ENCODE measurements at places on chromosomes 4 and X.

- DNase-seq: no peak
Observed at GRCh38 chr4:107989162-107989536, 540 bp upstream of the HADH start.

DNA sequence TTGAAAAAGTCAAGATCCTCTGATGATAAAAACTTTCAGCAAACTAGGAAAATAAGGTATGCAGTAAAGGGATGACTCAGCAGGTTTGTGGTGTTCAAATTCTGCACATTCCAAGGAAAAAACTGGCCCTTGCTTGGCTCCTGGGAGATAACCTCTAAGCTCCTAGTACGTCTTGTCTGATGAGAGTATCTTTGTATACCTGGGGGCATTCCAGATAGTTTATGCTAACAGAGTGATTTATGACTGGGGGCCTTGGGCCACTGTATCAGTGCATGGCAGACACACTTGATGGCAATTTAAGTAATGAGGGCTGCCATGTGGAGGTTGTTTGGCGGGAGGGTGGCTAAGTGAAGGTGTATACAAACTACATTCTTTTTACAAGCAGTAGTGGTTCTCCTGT is 56.9 kb downstream of the NSG1 start:
- no peak for DNase-seq

DNA sequence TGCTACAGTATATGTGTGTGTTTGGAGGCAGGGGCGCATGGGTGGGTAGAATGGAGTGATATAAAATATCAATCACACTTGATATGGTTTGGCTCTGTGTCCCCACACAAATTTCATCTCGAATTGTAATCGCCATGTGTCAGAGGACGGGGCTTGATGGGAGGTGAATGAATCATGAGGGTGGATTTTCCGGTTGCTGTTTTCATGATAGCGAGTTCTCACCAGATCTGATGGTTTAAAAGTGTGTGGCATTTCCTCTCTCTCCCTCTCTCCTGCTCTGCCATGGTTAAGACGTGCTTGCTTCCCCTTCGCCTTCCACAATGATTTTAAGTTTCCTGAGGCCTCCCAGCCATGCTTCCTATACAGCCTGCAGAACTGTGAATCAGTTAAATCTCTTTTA is 14.8 kb downstream of the SOWAHB start:
- no peak for DNase-seq

GRCh38 chrX:10245886-10246285 is 89.1 kb downstream of the CLCN4 start:
- DNase-seq: no peak

GRCh38 chr4:53682196-53682595 is 90.9 kb upstream of the LNX1 start:
- DNase-seq: no peak

DNA sequence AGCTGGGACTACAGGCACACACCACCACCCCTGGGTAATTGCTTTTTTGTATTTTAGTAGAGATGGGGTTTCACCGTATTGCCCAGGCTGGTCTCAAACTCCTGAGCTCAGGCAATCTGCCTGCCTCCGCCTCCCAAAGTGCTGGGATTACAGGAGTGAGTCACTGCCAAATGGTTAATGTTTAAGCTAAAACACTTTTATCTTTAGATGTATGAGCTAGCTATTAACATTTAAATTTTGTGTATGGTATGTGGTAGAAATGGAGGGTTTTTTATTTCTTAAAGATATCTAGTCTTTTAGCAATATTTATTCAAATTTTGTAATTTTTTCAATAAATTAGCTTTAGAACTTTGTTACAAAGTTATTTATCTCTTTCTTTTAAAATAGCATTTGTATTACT is 1659.8 kb upstream of the ADGRL3 start:
- DNase-seq: no peak

DNA sequence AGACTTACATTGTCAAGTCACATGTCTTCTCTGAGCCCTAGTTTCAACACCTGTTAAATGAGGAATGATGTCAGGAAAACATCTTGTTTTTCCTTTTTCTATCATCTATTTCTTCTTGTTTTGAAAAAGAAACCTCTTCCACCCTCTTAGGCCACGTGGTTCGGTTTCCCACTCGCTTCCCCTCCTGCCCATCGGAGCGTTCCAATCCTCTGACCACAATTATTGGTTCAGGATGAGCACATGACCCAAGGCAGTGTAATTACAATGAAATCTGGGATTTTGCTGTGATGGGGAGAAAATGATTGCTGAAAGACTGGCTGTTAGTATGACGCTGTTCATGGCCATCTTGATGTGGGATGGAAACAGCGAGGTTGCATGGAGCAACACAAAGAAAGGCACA is 186.7 kb downstream of the UNC5C start:
- DNase-seq: no peak

GRCh38 chr4:28444886-28445496 is 1584.3 kb downstream of the STIM2 start:
- DNase-seq: no peak

DNA sequence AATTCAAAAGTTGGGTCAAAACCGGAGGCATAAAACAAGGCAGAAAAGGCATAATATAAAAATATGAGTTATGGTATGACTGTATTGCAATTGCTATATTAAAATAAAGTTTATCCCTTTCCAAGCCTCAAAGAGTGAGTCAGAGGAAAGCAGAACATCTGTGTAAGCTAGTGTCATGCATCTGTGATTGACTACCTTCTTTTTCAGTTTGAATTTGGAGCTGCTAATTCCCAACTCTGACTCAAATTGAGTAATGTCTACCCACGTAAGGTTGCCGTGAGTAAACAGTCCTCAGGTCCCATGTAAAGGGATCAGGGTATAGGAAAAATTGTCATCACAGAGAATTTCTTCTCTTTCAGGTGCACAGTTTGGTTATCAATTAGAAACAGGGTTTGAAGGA is 6.5 kb upstream of the SLITRK4 start:
- no peak for DNase-seq

DNA sequence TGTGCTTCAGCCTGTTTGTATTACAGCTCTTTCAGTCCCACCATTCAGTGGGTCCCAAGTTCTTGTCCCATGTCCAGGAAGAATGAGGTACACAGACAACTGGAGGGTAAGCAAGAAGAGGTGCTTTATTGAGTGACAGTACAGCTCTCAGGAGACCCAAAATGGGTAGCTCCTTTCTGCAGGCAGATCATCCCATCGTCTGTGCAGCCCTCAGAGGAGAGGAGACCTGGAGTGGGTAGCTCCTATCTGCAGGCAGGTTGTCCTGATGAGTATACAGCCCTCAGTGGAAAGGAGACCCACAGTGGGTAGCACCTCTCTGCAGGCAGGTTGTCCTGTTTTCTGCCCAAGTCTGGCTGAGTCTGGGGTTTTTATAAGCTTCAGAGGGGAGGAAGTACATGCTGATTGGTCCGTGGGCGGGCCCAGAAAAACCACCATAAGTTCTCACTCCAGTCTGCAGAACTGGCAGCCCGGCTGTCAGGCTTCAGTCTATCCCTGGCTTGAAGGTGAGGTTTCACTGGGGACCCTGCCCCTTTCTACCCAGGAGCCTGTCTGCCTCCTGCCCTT is 18.0 kb downstream of the GRK4 start:
- no peak for DNase-seq

DNA sequence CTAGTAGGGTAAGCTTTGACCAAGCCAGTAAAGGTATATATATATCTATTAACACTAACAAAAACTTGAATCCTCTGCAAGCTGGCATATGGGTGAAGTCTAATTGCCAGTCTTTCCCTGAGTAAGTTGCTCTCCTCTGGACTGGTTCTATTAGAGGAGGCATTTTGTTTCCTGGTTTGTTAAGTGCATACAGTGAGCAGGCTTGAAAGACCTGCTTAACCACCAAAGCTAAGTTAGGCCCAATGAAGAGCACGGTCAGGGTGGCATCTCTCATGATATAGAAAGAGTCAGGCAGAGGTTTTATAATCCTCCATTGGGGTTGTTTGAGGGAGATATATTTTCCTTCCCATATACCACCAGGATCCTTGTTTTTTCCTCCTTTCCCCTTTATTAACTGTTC is 9.6 kb upstream of the AREG start:
- no peak for DNase-seq

DNA sequence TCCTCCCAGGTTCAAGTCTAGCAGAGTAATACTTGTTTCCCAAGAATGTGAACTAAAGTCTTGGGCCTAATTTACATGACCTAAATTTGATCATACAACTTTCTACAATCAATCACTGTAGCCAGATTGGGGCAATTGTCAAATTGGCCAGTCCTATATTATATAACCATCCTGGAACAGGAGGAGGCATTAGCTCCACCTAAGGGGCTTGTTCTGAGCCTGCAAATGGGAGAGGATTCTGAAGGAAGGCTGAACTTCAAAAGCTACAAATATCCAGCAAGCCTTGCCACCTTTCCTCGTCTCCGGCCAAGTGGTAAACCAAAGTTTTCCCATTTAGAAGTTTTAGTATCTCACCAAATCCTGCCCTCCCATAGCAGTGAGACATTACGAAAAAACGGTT is 1289.6 kb upstream of the TENM3 start:
- DNase-seq: no peak

GRCh38 chrX:122504026-122504425 is 680.1 kb upstream of the GRIA3 start:
- no peak for DNase-seq

DNA sequence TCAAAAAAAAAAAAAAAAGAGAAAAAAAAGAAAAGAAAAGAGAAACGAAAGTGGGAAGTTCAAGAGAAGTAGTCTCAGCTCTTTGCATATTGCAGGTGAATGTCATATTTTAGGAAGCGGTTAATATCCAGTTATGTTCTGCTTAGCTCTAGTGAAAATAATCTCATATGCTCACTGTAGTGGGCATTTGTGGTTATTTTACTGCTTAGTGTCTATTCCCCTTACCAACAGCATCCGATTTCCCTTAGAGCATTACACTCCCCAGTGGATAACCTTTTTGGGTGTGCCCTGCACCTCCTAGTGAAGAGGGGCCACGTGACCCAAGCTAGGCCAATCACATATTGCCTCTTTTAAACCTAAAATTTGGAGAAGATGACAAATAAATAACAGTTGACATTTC is 111.2 kb upstream of the ZNF827 start:
- DNase-seq: no peak

GRCh38 chr4:136036744-136037143 is 1495.5 kb downstream of the PCDH18 start:
- no peak for DNase-seq

GRCh38 chrX:329291-329910 is 10.8 kb upstream of the GTPBP6 start:
- no peak for DNase-seq

- DNase-seq: no peak
Observed at GRCh38 chr4:73844345-73844744, 7.9 kb downstream of the CXCL6 start.

DNA sequence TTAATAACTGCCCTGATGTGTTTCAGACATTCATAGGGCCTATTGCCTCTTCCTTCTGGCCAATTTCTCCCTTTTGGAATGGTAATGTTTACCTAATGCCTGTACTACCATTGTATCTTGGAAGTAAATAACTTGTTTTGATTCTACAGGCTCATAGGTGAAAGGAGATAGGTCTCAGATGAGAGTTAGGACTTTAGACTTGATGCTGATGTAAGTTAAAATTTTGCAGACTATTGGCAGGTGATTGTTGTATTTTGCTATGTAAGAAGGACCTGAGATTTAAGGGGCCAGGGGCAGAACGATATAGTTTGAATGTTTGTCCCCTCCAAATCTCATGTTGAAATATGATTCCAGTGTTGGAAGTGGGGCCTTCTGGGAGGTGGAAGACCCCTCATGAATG is 215.5 kb downstream of the SLC39A8 start:
- no peak for DNase-seq

DNA sequence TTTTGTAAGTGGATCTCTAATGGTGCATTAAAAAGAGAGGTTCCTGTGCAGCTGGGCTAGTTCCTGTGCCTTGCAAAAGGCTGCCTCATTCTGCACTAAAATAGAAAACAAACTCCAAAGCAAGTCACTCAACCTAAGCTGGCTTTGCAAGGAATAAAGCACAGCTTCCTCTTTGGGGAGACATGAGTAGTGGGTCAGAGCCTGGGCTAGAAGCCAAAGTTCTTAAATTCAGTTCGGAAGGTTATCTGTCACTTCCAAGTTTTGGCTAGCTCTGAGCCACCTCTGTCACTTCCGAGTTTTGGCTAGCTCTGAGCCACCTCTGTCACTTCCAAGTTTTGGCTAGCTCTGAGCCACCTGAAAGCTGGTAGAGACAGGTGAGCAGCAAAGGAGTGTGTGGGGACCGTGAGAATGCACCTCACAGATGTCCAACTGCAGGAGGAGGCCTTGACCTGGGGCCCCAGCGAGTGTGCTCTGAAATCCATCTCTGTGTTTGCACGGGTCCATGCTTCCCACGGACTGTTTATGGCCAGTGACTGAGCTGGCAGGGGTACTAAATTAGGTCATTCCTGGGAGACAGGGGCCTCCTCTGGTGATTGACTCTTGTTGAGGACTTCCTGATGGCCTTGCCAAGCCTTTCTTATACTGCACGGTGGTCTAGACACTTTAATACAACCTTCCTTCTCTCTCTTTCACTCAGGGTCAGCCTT is 36.4 kb upstream of the MAMLD1 start:
- DNase-seq: no peak

GRCh38 chrX:155334486-155335336 is at the start of gene CLIC2:
TSS of gene CLIC2 (minus strand) at chrX:155334614. CDS start at chrX:155334427, 187 bp downstream.
- no peak for DNase-seq

DNA sequence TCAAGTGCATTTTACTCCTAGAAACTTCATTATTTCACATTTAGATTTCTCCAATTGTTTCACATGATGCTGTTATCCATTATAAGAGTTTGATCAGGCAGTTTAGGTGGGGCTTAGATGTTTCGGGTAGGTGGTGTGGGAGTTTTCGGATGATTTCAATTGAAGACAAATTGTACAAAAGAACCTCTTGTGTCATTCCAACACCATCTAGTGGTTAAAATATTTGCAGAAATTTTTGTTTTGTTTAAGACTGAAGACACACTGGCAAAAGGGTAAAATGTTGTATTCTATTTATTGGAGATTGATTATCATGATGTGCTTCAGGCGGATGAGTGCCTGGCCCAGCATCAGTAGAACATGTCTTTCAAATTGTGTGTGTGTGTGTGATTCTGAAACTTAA is 212.7 kb downstream of the SH3BGRL start:
- DNase-seq: no peak

GRCh38 chr4:108382751-108383150 is 214.0 kb upstream of the LEF1 start:
- DNase-seq: no peak

GRCh38 chr4:76726176-76726575 is 171.8 kb downstream of the SOWAHB start:
- DNase-seq: no peak

- no peak for DNase-seq
Observed at GRCh38 chr4:105273230-105273629, 126.6 kb downstream of the TET2 start.

DNA sequence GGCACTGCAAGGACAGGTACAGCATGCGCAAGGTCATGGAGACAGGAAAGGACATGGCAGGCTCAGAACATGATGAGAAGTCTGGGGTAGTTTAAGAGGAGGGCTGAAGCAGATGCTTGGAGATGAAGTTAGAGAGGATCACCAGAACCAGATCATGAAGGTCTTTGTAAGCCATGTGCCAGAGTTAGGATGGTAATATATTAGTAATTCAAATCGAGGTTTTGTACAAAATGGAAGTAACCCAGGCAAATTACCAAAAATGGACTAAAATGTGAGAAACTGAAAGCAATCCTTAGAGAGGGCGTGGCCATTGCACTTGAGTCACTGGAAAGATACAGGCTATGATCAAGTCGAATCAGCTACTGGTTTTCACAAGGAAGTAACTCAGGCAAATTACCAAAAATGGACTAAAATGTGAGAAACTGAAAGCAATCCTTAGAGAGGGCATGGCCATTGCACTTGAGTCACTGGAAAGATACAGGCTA is 13.5 kb downstream of the RXFP1 start:
- DNase-seq: no peak
